Neural crest cell (in vitro differentiated cells): ENCODE measurements at places on chromosomes 2 and 18.

GRCh38 chr2:138596403-138596802 lies 94.8 kb downstream of the SPOPL start:
- DNase-seq: no peak

DNA sequence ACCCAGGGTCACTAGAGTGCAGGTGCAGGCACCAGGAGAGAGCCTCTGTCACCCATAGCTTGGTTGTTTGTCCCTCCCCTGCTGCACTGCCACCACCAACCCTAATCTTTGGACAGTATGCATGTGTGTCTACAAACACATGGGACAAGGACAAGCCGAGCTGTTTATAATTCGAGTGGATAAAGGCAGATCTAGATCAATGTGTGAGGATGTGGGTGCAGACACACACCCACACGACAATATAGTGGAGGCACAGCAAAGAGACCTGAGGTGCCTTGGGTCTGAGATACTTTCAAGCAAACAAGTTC lies 199.2 kb downstream of the TNS1 start:
- no peak for DNase-seq

DNA sequence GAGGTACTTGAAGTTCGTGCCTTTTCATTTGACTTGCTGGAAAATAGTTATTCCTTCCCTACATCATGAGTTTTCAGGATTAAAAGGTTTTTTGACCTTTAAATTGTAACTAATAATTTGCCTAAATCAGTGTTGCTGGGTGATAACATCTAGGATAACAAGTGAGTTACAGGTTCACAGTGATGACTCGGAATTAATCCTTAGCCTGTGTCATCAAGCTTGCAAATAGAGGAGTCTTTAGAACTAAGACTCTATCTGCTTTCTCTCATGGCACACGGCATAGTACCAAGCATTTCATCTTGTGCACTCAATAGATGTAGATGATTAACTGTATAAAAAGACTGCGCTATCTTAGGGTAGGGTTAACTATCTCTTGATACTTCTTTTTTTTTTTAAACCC lies 79.5 kb downstream of the CAMKMT start:
- no peak for DNase-seq

GRCh38 chr18:70046207-70046606 lies 98.5 kb upstream of the CD226 start:
- no peak for DNase-seq

DNA sequence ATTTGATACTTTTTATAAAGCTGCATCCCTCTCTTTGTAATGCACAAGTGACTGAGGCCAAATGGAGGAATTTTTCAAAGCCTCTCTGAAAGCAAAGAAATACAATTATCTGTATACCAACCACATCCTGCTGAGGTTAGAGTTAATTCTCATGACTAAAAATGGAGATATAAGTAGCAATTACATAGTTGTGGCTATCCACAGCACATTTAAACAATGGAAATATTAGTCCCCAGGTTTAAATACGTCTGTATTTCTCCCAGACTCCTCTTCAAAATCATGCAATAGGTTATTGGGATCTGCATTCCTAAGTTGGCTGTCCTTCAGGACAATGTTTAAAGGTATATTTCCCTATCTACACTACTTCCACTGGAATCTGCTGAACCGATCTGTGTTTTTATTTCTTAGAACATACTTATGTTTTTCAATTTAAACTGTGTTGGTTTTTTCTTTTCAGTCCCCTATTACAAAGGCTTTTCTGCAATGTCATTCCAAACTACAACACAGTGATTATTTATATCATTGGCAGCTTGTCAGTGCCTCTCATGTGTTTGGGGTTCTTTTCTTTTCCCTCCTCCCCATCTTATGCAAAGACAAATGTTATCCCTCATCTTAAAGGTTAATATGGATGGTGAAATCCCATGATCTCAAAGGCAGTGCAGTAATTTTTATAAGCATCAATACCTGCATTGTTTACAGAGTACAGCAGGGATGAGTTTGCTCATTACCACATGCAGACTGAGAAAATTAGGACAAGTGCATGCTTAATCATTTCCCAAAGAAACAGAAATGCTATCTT lies 134.8 kb upstream of the FSHR start:
- no peak for DNase-seq
